OCI-LY7 (cell line): ENCODE measurements at places on chromosomes 1 and 21. TPM values are rescaled to one million over a fixed set of nuclear protein-coding genes. Genes with fewer than 3 reads are reported as not detected.

PDPN gene
- total RNA-seq, result not detected in 2 replicates

MRPL20 gene
- total RNA-seq, result 116 and 143 TPM in 2 replicates

RAB25 gene
- 0.48 TPM in 1 of 2 replicates, not detected in the other for total RNA-seq

GOLT1A gene
- not detected in 2 replicates for total RNA-seq

DCST1 gene
- total RNA-seq, result not detected in 2 replicates

HSPA6 gene
- 0.13 TPM in 1 of 2 replicates, not detected in the other for total RNA-seq

GJA8 gene
- total RNA-seq, result not detected in 2 replicates

LEFTY1 gene
- 0.44 and 1.0 TPM in 2 replicates for total RNA-seq

LGR6 gene
- not detected in 2 replicates for total RNA-seq

AJAP1 gene
- not detected in 2 replicates for total RNA-seq

SYPL2 gene
- not detected in 2 replicates for total RNA-seq

GRIK3 gene
- total RNA-seq, result 48.6 and 55.0 TPM in 2 replicates

LIN28A gene
- total RNA-seq, result not detected in 2 replicates
